ENCODE measurements at places on chromosomes 2 and 18.
A peak's percentile ranks its signal among the peaks of the same experiment; 100 is the strongest.

GRCh38 chr2:151024696-151025251, 236.9 kb downstream of the RBM43 start:
- no peak for DNase-seq

GRCh38 chr2:50143822-50144575, 887.9 kb downstream of the NRXN1 start:
- peak; percentile 71 for DNase-seq

DNA sequence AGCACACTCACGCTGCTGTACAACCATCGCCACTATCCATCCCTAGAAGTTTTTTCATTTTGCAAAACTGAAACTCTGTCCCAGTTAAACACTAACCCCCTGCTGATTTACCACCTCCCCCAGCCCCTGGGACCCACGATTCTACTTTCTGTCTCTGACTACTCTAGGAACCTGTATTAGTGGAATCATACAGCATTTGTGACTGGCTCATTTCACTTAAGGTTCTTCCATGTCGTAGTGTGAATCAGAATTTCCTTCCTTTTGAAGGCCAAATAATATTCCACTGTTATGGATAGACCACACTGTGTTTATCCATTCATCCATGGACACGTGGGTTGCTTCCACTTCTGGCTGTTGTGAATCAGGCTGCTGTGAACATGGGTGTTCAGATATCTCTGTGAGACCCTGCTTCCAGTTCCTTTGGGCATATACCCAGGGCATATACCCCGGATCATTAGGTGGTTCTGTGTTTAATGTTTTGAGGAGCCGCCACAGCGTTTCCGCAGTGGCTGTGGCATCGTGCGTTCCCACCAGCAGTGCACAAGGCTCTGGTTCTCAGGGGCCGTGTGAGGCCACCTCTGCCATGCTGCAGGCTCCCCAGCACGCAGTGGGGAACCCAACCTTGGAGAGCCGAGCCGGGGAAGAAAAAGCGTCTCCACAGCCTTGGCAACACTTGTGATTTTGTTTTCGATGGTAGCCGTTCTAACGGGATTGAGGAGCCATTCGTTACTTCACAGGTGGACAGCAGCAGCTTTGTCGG, 10.1 kb downstream of the RAMP1 start:
- DNase-seq = no peak

DNA sequence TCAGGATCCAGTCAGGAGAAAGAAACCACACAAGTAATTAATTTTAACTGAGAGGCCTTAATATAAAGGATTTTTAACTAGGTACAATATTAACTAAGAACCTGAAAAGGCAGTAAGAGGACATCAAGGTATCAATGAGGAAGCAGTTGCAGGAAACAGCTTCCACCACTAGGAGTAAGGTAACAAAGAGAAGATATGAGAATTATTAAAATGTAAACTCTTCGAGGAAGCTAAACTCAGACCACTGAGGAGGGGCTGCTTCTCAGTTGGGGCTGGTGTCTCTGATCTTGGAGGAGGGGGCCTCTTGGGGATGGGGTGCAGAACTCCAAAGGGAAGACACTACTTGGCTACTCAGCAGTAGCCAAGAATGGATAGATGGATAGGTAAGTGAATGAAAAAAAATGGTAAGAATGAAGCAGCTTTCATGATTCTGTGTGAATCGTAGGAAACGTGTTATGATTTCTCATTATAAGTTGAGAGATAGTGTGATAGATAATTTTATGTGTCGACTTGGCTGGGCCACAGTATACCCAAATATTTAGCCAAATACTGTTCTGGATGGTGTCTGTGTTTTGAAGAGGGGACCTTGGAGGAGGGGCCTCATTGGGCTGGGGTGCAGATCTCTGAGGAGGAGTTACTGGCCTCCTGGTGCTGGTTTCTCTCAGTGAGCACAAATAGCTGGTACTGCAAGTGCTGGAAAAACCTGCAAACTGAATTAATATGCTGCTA, 547.7 kb upstream of the LRRTM1 start:
- DNase-seq = no peak

Measured in GM23248 (cell line).